ENCODE measurements at places on chromosomes 13 and 19. TPM values are rescaled to one million over a fixed set of nuclear protein-coding genes. Genes with fewer than 3 reads are reported as not detected.
A peak's percentile ranks its signal among the peaks of the same experiment; 100 is the strongest.

GRCh38 chr19:33428627-33429125 is 55.2 kb downstream of the CEBPG start:
- H3K27ac ChIP-seq, result no peak overlapping the region
- peaks cover 3% of the 10 kb centered on the region for H3K27me3 ChIP-seq
- DNase-seq, result no peak
- H3K4me1 ChIP-seq, result peaks cover 6% of the 10 kb centered on the region

DNA sequence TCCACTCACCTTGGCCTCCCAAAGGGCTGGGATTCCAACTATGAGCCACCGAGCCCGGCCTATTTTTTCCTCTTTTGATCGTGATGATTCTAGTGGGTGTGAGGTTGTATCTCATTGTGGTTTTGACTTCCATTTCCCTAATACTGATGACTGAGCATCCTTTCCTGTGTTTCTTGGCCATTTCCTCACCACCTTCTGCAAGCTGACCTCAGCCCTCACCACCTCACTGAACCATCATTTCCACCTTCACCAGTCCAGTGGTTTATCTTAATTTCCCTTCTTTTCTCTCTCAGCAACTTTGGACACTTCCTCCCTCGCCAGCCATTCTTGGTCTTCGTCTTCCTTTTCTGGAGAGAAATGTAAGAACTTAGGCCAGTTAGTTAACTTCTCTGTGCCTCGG is 13.0 kb upstream of the BICRA start:
- H3K27ac ChIP-seq, result no peak overlapping the region
- H3K36me3 ChIP-seq, result no peaks in the 10 kb centered on the region

DNA sequence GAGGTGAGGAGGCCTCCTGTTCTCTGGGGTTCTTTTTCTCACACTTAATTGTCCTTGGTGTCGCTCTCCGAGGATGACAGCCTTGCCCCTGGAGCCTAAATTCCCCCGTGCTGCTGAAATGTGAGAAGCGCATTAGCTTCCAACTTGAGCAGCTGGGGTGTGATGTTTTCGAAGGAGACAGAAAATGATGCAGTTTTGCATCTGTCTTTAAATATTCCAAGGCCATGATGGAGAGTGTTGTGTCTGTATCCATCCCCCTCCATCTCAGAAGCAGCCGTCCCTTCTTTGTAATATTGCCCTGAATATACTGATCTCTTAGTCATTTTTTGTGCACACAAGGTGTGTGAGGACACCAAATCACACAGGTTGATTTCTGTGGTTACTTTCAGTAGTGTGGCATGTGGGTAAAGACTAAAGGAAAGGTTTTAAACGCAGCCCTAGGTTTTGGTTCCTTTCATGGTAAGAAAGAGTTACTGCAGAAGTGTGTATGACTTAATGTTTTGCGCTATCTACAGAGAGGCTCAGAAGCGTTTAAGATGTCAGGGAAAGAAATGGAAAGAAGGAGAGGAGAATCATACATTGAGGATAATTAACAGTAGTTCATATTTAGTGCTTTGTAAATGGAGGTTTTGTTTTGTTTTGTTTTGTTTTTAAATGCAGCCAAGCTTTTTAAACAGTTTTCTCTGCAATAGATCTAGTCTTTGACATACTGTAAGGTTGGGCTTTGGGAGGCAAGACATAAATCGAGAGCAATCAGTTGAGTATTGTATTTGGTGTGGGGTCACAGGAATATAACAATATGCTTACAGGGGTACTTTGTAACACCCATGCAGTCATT is 1.6 kb downstream of the NBEA start:
- no peak for DNase-seq
- peaks cover 30% of the 10 kb centered on the region for H3K4me1 ChIP-seq
- H3K36me3 ChIP-seq, result no peaks in the 10 kb centered on the region
- peak overlapping the region; percentile 92 for H3K4me3 ChIP-seq
- no peak overlapping the region for H3K27ac ChIP-seq

- peak overlapping the region; percentile 43 for H3K27ac ChIP-seq
- no peaks in the 10 kb centered on the region for H3K27me3 ChIP-seq
- H3K4me3 ChIP-seq, result no peak overlapping the region
- no peak for DNase-seq
Observed at GRCh38 chr13:113053801-113054604, 51.6 kb upstream of the F7 start.

DNA sequence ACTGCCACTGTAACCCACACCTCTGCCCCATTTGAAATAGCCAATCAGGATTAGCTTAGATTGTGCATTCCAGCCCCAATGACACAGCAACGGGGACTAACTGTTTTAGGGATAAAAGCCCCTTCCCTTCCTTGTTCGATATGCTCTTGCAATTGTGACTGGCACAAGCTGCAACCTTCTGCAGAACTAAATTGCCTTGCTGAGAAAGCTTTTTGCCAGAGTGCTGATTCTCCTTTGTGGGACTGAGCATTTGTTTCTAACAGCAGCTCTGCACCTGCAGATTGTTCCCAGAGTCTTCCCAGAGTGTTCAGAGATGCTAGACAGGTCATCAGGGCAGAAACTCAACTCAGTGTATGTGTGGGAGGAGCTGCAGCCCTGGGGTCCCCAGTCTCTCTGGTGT is 115.8 kb downstream of the ZNF675 start:
- no peak for DNase-seq
- H3K36me3 ChIP-seq, result peaks cover 13% of the 10 kb centered on the region
- no peaks in the 10 kb centered on the region for H3K27me3 ChIP-seq

DNA sequence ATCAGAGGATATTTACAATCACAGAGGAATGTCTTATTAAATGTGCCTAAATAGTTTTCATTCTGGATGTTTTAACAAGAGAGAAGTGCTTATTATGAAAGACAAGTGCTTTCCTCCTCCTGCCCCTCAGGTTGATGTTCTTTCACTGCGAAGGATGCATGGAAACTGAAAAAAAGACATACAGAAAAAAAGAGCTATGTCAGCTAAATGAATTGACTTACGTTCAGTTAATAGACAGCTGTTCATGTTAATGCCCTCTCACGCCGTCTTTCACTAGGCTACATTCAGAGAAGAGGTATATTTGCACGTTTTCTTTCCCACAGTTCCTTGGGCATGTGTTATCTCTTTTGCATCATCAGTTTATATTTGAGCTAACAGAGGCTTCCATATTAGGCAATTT is 821.8 kb upstream of the PCDH9 start:
- H3K27me3 ChIP-seq, result no peaks in the 10 kb centered on the region
- H3K4me1 ChIP-seq, result no peaks in the 10 kb centered on the region
- DNase-seq, result no peak
- peaks cover under 1% of the 10 kb centered on the region for H3K36me3 ChIP-seq
- no peak overlapping the region for H3K4me3 ChIP-seq
- no peak overlapping the region for H3K27ac ChIP-seq

GRCh38 chr19:5128251-5128935 is 159.5 kb downstream of the KDM4B start:
- H3K27me3 ChIP-seq, result no peaks in the 10 kb centered on the region
- DNase-seq, result peak; percentile 43
- H3K4me1 ChIP-seq, result peaks cover 26% of the 10 kb centered on the region
- H3K36me3 ChIP-seq, result no peaks in the 10 kb centered on the region

GRCh38 chr13:29947839-29948238 is 97.4 kb upstream of the UBL3 start:
- DNase-seq, result no peak
- H3K36me3 ChIP-seq, result no peaks in the 10 kb centered on the region
- no peak overlapping the region for H3K27ac ChIP-seq
- no peaks in the 10 kb centered on the region for H3K27me3 ChIP-seq
- peaks cover 7% of the 10 kb centered on the region for H3K4me1 ChIP-seq

GRCh38 chr13:58254943-58255342 is 623.4 kb downstream of the PCDH17 start:
- H3K4me1 ChIP-seq, result peaks cover 47% of the 10 kb centered on the region
- peak overlapping the region; percentile 73 for H3K27ac ChIP-seq
- DNase-seq, result no peak
- H3K27me3 ChIP-seq, result no peaks in the 10 kb centered on the region

DNA sequence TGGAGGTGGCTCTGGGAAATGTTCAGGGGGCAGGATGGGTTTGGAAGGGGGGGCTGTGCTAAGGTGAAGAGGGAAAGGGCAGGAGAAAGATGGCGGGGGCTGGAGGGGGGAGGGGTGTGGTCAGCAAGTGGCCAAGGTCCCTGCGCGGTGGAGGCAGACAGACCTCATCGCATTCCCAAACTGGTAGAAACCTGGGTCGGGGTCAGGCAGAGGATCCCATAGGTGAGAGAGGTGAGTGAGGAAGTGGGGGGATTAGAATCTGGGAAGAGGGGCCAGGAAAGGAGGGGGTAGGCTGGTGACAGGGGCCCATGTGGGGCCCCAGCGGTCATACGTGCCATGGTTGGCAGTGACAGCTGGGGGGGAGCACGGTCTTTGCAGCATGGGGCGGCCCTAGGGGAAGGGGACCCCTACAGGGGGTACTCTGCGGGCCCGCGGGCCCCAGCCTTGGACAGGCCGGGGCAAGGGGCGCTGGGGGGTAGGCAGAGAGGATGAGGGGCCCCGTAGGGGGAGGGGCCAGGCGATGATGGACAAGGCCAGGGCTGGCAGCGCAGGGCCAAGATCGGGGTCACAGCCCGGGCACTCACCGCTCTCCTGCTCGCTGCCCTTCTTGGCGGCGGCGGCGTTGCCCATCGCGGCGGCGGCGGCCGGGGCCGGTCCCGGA is 514 bp downstream of the PRKACA start:
- H3K27ac ChIP-seq, result no peak overlapping the region
- peak overlapping the region; percentile 96 for H3K4me3 ChIP-seq
- no peak for DNase-seq
- peaks cover 32% of the 10 kb centered on the region for H3K4me1 ChIP-seq
- no peaks in the 10 kb centered on the region for H3K27me3 ChIP-seq
- no peaks in the 10 kb centered on the region for H3K36me3 ChIP-seq

GRCh38 chr19:850221-850978 is 1.7 kb upstream of the ELANE start:
- no peak overlapping the region for H3K4me3 ChIP-seq
- no peaks in the 10 kb centered on the region for H3K36me3 ChIP-seq
- H3K27me3 ChIP-seq, result peaks cover 39% of the 10 kb centered on the region
- no peak overlapping the region for H3K27ac ChIP-seq
- no peak for DNase-seq

DNA sequence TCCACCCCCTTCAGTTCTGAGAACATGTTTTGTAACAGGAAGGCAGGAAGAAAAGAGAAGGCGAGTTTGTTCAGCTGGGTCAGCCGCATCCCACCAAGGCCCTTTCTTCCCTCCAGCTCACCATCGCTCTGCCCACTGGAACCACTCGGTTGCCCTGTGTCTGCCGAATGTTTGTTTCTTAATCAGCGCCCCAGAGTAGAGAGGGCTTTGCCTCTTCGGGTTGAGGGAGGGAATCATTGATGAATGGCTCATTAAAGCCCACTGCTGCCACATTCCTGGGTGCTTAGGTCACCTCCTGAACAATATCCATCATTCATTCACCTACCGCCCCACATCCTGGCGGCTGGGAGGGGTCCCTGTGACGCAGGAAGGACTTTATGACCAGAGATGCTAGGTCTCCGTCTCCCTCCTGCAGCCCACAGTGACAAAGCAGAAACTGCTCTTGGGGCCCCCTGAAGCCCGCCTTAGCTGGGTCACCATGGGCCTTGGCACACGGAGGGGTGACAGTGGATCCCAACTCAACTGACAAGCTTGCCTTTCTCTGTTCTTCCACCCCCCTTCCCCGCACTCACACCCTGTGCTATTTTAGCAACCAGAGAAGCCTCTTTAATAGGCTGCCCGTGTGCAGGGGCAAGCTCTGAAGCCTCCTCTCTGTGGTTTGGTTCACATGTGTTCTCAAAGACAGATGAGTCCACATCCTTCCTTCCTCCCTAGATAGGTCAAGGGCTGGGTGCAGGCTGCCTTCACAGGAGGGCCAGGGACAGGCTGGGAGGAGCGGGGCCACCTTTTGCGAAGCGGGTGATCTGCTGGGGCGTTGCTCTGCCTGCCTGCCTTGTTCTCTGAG is 46.2 kb downstream of the ACTN4 start:
- H3K4me1 ChIP-seq, result peaks cover 88% of the 10 kb centered on the region
- H3K36me3 ChIP-seq, result peaks cover 4% of the 10 kb centered on the region
- H3K4me3 ChIP-seq, result peak overlapping the region; percentile 60
- H3K27ac ChIP-seq, result peak overlapping the region; percentile 96
- peak; percentile 47 for DNase-seq

DNA sequence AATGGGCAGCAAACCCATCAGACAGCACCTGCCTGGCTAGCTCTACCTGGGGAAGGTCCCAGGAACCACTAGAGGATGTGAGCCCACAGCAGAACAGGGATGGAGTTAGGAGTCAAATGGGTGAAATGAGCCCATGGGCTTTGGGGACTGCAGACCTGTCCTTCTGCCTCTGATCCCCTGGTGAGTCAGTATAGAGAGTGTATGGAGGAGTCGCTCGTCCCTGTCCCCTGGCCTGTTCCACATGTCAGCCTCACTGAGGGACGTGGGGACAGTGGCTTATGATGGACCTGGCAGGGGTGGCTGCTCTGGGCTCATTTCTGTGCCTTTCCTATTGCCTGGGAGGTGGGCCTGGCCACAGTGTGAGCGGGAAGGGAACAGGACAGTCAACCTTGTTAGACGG is 4.0 kb downstream of the CEACAM1 start:
- H3K27ac ChIP-seq, result peak overlapping the region; percentile 94
- peaks cover 4% of the 10 kb centered on the region for H3K4me1 ChIP-seq
- H3K36me3 ChIP-seq, result no peaks in the 10 kb centered on the region
- H3K27me3 ChIP-seq, result peaks cover 4% of the 10 kb centered on the region
- no peak for DNase-seq

- H3K36me3 ChIP-seq, result no peaks in the 10 kb centered on the region
- no peaks in the 10 kb centered on the region for H3K4me1 ChIP-seq
- peaks cover 11% of the 10 kb centered on the region for H3K27me3 ChIP-seq
- no peak for DNase-seq
Observed at GRCh38 chr19:29259153-29259552, 46.2 kb upstream of the UQCRFS1 start.

DNA sequence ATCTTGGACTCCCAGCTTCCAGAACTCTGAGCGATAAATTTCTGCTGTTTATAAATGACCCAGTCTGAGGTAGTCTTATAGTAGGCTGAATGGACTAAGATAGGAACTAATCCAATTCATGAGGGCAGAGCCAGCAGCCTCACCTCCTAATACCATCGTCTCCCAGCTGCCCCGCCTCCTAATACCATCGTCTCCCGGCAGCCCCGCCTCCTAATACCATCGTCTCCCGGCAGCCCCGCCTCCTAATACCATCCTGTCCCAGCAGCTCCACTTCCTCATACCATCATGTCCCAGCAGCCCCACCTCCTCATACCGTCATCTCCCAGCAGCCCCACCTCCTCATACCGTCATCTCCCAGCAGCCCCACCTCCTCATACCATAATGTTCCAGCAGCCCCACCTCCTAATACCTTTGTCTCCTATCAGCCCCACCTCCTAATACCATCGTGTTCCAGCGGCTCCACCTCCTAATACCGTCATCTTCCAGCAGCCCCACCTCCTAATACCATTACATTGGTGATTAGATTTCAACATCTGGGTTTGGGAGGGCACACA is 2.4 kb upstream of the ARGLU1 start:
- DNase-seq, result peak; percentile 28
- peak overlapping the region; percentile 82 for H3K4me3 ChIP-seq
- H3K36me3 ChIP-seq, result peaks cover 5% of the 10 kb centered on the region
- peaks cover 33% of the 10 kb centered on the region for H3K4me1 ChIP-seq

GRCh38 chr19:41882568-41883462 is at the start of gene ARHGEF1:
ARHGEF1 (plus strand) TSS chr19:41883184; CDS start chr19:41888083, 4,899 bp downstream.
- no peaks in the 10 kb centered on the region for H3K36me3 ChIP-seq
- peaks cover 36% of the 10 kb centered on the region for H3K4me1 ChIP-seq
- peak within 1 kb of the TSS; percentile 6 for H3K27ac ChIP-seq
- DNase-seq, result no peak
- peak within 1 kb of the TSS; percentile 98 for H3K4me3 ChIP-seq

- H3K27me3 ChIP-seq, result no peaks in the 10 kb centered on the region
- no peaks in the 10 kb centered on the region for H3K4me1 ChIP-seq
- DNase-seq, result no peak
- H3K36me3 ChIP-seq, result peaks cover 7% of the 10 kb centered on the region
- no peak overlapping the region for H3K4me3 ChIP-seq
Observed at GRCh38 chr13:84400706-84401105, 518.4 kb upstream of the SLITRK1 start.

HIPK4 gene
- 0.30 TPM for total RNA-seq

ZGLP1 gene
- total RNA-seq, result 11.3 TPM

ASF1B gene
- total RNA-seq, result 55.6 TPM

NECTIN2 gene
- total RNA-seq, result 78.5 TPM

PSG2 gene
- not detected for total RNA-seq

MADCAM1 gene
- total RNA-seq, result 0.75 TPM
